ENCODE measurements at places on chromosomes 1 and 21.

DNA sequence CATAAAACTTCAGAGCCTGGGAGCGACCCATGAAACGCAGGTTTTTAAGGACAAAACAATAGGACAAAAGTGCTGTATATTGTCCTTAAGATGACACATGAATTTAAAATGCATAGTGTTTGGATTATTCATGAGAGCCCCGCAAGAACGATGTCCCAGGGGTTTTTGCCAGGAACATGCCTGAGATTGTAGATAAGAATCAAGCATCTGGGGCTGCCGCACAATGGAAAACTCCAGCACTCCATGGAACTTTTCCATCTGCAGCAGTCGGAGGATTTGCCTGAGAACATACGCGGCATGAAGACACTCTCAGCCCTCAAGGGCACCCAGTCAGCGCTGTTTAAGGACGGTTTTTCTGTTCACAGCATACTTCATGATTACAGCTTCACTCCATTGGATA lies 5.3 kb upstream of the ERG start:
- no peak for DNase-seq

DNA sequence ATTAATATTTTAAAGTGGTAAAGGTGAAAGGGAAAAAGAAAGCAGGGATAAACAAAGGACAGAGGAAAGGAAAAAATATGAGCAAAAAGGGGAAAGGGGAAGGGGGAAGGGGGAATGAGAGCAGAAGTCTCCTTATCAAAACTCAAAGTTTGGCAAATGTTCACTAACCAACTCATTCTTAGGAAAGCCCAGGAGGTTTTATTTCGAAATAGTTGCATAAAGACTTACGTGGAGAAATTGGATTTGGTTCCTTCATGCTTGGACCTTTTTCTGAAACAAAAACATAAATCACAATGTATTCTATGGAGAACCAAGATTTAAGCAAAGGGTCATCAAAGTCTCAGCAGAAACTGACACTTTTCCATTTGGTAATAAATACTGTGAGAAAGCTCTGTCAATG lies 188.1 kb downstream of the TGFBR3 start:
- no peak for DNase-seq

DNA sequence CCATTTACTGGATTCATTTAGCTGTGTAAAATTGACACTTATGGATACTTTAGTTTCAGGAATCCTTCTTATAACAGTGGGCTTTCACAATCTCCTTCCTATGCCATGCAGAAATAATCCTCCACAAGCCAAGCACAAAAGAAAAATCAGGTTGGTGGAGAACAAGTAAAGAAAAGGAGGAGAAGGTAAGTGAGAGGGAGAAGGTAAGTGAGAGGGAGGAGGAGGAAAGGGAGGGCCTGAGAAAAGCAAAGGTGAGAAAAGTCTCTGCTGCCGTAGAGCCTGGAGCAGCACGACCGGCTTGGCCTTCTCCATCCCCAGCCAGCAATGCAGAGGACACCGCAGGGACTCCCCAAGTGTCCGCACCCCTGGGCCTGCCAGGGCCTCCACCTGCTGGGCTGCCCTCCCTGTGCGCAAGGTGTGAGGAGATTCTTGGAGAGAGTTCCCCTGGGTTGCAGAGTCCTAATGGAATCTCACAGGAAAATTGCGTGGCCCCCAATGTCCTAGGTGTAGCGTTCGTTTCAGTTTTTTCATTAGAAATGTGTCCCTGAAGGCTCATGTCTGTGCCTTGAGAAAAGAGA lies 39.0 kb downstream of the PRMT2 start:
- DNase-seq, result no peak

GRCh38 chr1:2631136-2632050 lies 1.4 kb downstream of the MMEL1 start:
- DNase-seq, result no peak

DNA sequence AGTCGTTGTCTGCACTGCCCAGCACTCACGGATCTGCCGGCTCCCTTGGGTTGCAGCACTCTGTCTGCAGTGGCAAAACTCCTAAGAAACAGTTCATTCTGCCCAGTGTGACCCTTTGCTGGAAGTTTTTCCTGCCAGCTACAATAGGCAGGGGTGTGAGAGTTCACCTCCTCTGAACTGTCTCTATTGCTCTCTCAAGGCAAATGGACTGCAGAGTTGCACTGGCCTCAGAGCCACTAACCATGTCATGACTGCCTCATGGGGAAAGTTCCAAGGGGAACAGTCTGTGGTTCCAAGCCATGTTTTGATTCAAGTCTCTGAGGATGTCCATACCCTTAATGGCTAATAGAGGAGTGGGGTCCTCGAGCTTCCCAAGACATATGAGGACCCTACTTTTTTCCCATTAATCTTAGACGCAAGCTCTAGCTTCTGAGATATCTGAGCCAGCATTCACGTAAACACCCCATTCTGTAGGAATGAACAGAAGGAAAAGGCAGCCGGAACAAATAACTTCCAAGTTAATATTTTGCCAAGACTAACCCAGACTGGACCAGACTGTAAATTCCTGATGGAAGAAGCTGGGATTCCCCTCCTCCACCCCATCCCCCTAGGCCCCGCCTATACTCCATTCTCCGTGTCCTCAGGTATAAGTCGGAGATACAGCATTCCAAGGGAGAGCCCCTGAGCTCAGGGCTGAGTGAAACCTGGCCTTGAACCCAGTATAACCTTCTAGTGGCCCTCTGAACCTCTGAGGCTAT lies 93.8 kb upstream of the AKT3 start:
- DNase-seq, result peak; percentile 82

DNA sequence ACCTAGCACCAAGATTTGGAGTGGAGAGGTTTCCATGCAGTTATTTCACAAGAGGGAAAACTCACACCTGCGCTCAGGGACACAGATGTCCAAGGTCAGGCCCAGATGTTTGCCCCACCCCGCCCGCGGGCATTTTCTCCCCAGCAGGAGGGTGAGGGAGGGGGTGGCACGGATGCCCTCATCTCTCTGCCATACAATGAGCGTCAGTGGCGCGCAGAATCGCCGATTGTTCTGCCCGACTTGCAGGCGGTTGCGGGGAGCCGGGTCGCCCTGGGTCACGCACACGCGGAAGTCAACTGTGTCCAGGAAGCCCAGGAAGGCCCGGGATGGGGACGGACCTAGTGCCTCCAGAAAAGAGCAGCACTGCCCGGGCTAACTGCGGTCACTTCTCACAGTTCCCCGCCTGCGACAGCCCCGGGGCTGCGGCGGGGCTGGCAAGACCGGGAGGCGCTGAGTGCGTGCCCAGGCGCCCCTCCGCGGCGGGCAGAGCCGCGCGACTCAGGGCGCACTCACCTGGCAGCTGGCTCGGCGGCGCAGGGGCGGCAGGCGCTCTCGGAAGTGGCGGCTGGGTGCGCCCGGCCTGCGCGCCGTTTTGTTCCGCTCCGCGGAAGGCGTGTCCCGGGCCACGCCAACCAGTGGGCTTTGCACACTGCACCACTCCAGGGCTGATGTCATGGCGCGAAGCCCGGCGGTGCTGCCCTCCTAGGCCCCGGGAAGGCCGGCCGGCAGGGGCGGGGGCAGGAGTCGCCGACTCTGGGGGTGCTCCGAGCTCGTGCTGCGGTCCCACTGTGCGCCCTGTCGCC lies at the start of gene CSRP1:
TSS of gene CSRP1 (minus strand) at position 567 of the 803 bp plus-strand sequence. CDS start 10,820 bp downstream, outside the sequence.
- no peak for DNase-seq

All from epithelial cell of proximal tubule (primary cell).